ENCODE measurements at places on chromosomes 4 and X. TPM values are rescaled to one million over a fixed set of nuclear protein-coding genes. Genes with fewer than 3 reads are reported as not detected.

Gene AMMECR1
- 16.8 TPM for total RNA-seq

Gene ITIH6
- not detected for total RNA-seq

Gene SSX7
- total RNA-seq, result not detected

Gene ARSH
- not detected for total RNA-seq

Gene CT55
- total RNA-seq, result not detected

Data from uterine smooth muscle cell (primary cell).